Brain microvascular endothelial cell (primary cell): ENCODE measurements at places on chromosomes 5 and 9.

- no peak for DNase-seq
These were observed 21.2 kb downstream of the FLT4 start for GRCh38 chr5:180628211-180628610.

DNA sequence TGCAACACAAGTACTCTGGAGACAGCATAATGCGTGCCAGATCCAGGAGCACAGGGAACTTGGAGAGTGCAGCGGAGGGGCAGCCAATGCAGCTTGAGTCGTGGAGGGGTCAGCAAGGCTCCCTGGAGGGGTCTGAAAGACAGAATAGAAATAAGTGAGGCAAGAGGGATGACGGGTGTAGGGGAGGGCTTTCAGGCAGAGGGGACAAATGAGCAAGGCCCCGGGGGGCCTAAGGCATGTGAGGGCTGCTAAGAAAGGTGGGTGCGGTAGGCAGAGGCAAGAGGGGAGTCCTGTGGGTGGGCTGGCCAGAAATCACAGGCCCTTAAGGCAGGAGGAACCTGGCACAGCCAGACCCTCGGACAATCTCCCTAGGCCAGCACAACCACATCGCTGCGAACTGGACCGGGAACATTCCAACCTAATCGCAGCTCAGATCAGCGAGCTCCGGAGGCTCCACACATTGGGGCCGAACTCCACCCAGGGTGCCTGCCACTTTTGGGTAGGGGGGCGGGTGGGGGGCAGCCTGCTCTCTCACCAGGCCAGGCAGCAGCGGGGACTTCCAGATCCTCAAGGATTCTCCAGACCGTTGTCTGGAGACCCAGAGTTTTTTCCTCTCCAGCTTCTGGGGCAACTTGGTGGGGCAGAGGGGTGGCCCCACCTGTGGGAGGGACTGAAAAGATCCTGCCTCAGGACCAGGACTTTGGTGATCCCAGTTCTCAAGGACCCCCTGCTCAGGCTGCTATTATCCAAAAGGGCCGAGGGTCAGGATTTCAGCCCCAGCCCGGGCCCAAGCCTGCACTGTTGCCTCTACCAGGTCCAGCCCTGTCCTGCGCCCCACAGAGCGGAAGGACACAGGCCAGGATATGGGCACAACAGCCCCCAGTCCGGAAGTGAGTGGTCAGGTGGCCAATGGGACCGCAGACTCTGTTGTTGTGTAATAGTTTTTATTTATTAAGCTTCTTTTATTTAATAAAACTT is 22.7 kb upstream of the CYSTM1 start:
- no peak for DNase-seq

GRCh38 chr9:70948744-70949143 is 172.7 kb downstream of the TRPM3 start:
- DNase-seq = no peak

DNA sequence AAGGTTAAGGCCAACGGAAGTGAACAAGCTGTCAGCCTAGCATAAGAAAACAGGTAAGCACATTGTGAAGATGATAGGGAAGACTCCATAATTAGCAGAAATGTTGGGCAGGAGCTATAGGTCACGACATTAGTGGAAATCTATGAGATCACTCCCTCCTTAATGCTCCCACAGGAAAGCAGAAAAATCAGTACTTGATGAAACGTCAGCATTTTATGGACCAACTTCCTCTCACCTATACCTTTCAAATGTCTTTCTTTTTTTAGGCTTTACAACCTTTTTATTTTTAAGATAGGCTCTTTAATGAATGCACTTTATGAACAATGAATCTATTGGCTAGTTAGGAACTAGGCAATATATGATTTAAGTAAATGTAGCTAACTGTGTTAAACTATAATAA is 29.4 kb upstream of the HCN1 start:
- no peak for DNase-seq

GRCh38 chr5:157874861-157875260 is 15.9 kb upstream of the CLINT1 start:
- DNase-seq = no peak

DNA sequence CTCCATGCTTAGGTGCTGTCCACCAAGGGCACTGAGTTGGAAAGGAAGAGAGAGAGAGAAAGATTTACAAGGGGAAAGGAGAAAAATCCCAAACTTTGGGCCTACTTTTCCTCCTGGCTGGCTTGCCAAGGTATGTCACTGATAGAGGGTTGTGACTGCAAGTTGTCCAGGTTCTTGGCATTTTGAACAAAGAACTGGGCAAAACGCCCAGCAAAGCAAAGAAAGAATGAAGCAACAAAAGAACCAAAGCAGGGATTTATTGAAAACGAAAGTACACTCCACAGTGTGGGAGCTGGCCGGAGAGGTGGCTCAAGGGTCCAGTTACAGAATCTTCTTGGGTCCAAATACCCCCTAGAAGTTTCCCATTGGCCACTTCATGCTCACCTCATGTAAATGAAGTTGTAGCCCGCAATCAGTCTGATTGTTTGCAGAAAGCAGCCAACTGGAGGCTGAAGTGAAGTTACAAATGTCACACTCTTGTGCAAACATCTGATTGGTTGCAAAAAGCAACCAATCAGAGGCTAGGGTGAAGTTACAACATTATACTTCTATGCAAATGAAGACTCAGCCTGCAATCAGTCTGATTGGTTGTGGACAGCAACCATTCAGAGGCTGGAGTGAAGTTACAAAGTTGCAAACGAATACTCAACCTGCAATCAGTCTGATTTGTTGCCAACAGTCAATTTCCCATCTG is 263.5 kb downstream of the YTHDC2 start:
- no peak for DNase-seq

- no peak for DNase-seq
These were observed 32.1 kb downstream of the NIPBL start for GRCh38 chr5:36908544-36909260.

DNA sequence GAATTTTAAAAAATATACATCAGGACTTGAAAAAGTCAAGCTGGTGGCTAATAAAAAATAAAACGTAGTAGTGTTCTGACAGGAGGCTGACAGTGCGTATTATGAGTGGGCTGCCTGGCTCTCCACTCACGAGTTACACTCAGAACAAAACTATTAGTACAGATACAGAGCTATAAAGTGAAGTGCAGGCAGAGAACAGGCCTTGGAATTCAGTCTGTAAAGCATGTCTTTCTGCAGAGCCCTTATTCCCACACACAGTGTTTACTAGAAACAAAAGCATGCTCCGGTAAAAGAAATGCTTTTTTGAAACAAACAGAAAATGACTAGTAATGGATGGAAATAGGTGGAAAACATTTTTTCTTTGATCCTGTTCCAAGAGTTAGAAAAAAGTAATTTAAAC is 334.7 kb downstream of the DIRAS2 start:
- DNase-seq = no peak

DNA sequence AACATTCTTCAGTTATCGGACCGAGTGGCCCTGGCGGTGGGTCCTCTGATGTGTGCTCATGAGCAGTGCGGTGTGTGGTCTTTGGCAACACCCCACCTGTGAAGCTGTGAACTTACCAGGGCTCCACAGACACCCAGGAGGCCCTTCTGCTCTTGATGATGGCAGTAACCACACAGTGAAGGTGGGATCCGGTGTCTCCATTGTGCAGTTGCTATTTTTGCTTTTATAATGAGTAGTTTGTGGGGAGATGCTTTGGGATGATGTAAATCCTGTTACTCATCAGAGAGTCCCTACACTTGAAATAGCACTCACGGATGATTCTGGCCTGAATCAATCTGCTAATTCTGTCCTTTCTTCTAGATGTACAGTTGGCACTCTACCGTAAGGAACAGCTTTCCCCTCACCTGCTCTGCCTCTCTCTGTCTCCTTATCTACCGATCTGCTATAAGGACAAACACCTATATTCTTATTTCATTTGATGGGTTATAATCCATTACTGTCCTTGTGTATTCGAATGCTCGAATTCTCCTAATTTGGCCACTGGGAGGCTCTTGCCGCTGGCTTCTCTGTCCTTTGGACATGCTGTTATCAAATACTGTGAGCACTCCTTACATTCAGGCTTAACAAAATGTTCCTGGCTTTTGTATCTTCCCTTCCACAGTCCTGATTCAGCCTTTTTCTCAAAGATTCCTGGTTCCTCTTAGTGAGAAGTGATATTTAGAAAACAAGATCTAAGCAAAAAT is 20.2 kb downstream of the ATPSCKMT start:
- peak; percentile 92 for DNase-seq

- DNase-seq = peak; percentile 26
These were observed 43.7 kb downstream of the LURAP1L start for GRCh38 chr9:12818431-12819000.

- DNase-seq = no peak
These were observed 233.3 kb upstream of the DAP start for GRCh38 chr5:10994091-10994986.
